WTC11 (cell line): ENCODE measurements at places on chromosomes 2 and 18. TPM values are rescaled to one million over a fixed set of nuclear protein-coding genes. Genes with fewer than 3 reads are reported as not detected.

Gene SCYGR4
- not detected in 3 replicates for total RNA-seq

Gene TLX2
- total RNA-seq: 0.18 to 0.39 TPM (median 0.26 TPM) in 3 replicates

Gene RNF125
- 13.8 to 14.9 TPM (median 14.4 TPM) in 3 replicates for total RNA-seq

Gene RAD51AP2
- 0.26 to 0.37 TPM (median 0.30 TPM) in 3 replicates for total RNA-seq

Gene FOXD4L1
- 0.09 TPM in 1 of 3 replicates, not detected in the others for total RNA-seq

Gene PPP4R3B
- 38.2 to 41.4 TPM (median 39.0 TPM) in 3 replicates for total RNA-seq

Gene OSR1
- 0.22 to 0.55 TPM (median 0.27 TPM) in 3 replicates for total RNA-seq

Gene TWIST2
- total RNA-seq: 4.1 to 5.7 TPM (median 5.1 TPM) in 3 replicates

Gene GLB1L
- total RNA-seq: 5.2 to 6.4 TPM (median 6.1 TPM) in 3 replicates

Gene UGT1A3
- not detected in 3 replicates for total RNA-seq

Gene CAVIN2
- 0.14 to 0.28 TPM (median 0.27 TPM) in 3 replicates for total RNA-seq

Gene RBFA
- total RNA-seq: 32.1 to 37.1 TPM (median 33.2 TPM) in 3 replicates
